ENCODE measurements at places on chromosomes 11 and 22.

DNA sequence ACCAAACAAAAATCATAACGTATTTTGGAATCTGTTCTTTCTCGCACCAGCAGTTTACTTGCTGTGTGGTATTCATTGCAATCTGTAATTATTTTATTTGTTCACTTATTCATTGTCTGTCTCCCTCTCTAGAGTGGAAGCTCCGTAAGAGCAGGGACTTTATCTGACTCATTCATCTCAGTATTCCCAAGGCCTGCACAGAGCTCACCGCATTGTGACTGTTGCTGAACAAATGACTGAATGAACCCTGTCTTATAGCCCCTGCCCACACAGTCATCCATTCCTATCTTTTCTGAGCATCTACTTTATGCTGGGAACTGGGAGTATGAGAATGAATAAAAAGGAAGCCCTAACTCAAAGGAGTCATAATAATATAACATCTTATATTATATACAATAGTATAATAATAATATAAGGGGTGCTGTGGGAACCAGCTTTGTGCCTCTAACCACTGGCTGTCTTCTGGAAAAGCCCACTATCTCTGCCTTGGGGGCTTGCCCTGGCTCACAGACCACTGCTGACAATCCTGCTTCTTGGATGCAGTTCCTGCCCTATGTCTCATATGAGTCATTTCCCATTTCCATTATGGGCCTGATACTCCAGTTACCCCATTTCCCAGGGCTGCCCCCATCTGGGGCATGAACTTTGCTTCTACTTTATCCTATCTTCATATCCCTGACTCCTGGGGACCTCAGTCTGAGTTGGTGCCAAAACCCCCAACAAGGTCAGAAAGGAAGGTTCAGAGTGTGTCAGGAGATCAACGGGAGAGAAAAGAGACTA lies 11.0 kb downstream of the XRRA1 start:
- DNase-seq: no peak

DNA sequence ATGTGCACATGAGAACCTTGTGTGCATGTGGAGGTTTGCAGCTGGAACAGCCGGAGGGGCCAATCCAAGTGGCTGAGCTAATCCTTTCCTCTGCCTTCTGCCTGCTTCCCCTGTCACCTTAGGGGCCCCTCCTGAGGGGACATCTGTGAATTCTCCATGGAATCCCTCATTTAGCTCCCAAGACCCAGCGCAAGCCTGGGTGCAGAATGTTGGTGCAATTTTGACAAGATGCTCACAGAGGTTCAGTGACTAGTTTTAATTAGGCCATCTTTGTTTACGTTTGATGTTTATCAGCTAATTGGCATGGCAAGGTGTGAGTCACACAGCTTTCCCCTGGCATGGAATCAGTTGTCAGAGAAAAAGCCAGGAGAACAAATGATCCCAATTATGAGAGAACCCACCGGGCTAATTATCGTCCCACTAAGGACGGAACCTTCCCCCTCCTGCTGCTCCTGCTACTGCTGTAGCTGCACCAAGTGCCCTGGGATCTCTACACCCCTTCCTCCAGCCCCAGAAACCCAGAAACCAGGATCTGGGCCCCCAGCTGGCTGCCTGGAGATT lies 63.6 kb upstream of the PAX6 start:
- peak; percentile 16 for DNase-seq

DNA sequence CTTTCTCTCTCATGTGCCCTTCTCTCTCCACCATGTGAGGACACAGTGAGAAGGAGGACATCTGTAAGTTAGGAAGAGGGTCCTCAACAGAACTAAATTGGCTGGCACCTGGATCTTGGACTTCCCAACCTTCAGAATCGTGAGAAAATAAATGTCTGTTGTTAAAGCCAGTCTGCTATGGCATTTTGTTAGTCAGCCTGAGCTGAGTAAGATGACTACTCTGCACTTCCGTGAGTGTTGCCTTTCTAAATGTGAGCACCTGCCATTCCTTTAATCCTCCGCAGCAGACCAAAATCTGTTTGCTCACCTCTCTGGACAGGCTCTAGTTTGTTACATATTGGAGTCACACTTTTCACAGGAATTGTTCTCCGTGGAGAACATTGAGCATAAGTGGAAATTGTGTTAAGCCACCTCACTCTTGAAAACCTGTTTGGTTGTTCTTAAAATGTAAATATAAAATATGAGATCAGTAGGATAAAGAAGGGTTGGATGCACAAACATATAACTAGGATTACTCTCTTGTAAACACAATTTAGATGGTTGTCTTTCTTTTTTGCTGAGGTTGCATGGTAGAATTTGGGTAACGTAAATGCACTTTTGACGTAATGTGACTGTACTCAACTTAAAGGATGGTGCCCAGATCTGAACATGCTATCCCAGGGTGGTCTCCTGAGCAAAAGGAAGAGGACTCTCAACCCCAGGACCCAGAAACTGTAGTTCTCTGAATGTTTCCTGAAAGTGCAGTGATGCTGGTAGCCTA lies 65.9 kb downstream of the SNX19 start:
- DNase-seq: no peak

DNA sequence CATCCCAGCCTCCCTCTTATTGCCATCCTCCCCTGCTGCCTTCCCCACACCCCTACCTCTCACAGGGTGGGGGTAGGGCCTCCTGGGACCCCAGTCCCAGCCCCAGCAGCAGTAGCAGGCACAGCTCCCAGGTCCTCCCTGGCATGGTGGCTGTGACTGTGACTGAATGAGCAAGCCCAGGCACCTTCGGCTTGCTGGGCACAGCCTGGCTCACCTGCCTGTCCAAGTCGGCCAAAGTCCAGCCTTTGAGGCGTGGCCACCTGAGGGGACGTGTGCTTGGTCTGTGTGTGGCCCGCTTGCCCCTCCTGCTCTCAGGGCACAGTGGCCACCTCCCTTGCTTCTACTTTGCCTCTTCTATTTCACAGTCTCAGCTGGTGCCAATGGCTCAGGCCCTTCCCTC lies at the start of gene TREH:
Gene TREH, minus strand, starts transcription at position 168 of the 400 bp plus-strand sequence. Its CDS starts 23 bp downstream, at position 145.
- DNase-seq: no peak

- no peak for DNase-seq
Observed at GRCh38 chr11:106309070-106309684, 231.7 kb downstream of the AASDHPPT start.

DNA sequence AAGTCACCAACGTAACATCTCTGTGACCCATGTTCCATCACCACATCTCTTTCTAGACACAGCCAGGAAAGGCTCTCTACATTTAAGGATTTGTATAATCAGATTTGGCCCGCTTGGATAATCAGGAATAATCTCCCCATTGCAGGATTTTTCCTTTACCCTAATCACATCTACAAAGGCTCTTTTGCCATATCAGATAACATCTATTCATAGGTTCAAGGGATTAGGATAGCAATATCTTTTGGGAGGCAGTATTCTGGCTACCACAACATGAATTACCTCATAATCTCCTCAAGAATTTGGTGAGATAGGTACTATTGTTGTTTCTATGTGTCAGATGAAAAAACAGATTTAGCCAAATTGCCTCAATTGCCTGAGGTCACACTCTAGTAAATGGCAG lies 142.8 kb upstream of the UBASH3B start:
- DNase-seq: no peak

DNA sequence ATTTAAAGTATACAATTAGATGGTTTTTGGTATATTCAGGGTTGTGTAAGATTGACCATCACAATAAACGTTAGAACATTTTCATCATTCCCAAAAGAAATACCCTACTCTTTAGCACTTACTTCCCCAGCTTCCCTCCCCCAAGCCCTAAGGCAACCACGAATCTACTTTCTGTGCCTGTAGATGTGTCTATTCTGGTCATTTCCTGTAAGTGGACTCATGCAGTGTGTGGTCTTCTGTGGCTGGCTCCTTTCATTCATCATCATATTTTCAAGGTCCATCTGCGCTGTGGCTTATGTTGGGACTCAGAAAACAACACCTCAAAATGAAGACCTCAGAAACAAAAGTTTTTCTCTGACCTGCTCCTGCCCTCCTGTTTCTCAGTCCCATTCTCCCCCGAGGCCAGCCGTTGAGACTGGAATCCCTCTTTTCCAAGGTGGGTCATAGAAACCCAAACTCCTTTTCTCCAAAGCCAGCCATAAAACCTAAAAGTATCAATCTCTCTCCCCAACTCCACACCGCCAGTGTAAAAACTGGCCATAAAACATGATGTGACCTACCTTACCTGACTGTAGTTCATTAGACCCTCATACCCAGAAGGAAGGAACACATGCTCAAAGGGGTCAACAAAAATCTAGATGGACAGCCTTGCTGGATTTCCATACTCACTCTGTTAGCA lies 12.9 kb upstream of the TMPRSS13 start:
- no peak for DNase-seq

DNA sequence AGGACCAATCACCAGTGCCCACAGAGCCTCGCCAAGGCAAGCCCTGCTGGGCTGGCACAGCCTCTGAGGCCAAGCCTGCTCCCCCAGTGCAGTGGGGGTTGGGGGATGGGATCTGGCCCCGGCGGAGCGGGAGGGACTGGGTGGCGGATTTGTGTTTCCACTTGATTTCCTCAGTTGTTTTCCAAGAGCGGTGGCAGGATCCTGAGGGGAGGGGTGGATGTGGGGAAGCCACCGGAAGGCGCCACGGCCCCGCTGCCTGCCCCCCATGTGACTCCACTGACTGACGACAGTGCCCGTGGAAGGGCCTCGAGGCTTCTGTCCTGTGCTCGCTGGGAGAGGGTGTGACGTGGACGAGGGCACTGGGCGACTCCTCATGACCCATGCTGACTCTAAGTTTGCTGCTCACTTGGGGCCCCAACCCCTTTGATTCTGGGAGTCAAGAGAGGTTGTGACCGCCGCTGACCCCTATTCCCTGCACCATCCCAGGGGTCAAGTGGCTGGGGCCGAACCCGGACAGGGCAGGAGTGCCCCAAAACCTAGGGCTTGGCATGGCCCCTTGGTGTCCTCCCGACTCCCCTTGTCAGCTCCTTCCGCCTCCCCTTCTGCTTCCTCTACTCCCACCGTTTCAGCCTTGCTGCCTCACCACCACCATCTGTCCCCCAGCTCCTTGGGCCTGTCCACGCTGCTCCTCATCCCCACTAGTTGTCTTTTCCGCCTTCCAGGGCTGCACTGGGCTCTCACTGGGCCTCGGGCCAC lies 23.5 kb upstream of the PICK1 start:
- DNase-seq: peak; percentile 84

- DNase-seq: no peak
Observed at GRCh38 chr22:42720263-42721044, at the start of gene A4GALT. Gene A4GALT (minus strand): TSS chr22:42720870. CDS start chr22:42693951, 26,919 bp downstream.

DNA sequence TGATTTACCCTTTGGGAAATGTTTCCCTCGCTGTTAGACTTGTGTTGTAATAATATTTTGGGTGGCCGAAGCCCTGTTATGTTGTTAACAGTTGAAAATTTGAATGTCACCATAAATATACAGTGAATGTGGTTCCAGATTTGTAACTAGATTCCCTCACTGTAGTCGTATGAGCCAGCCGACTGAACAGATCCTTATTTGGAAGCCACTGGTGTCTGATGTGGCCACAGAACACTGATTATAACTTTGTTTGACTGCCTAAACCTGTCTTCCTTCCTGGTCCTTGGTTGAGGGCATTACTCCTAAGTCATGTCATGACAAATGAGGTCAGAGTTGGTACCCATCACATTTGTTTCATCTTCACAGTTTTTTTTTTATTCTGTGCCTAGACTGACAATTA lies 45.4 kb downstream of the YAP1 start:
- no peak for DNase-seq

- DNase-seq: no peak
Observed at GRCh38 chr11:45165806-45166603, 19.6 kb downstream of the PRDM11 start.

DNA sequence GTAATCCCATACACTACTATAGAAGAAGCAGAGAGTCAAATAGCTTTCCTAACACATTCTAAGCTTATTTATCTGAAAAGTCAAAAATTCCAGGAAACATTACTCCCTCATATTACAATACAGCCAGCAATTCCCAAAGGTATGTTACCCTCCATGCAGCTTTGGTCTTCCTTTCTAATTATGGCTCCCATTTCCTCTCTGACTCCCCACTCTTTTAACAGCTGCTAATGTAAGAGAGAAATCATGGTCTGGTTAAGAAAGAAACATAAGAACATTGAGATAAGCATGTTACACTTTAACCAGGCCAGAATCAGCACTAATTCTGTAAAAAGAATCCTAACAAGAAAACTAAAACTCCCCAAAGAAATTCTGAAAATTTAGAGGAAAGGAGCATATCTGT lies 6.8 kb downstream of the PPP2R1B start:
- DNase-seq: no peak

DNA sequence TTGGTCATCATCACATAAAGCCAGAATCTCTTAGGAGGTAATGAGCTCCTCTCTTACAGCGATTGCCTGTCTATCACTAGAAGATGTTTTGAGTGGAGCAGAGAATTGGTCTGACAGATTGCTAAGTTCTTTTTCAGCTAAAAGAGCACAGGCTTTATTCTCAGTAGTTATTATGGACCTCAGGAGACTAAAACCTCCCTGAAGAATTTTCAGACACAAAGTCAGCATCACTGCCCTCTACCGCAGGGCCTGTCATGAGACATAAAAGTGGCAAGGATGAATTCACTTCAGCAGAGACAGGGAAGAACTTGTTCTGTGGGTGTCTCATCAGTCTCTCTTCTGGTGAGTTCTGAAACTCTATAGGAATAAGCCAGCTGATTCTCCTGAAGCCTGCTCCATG lies at the start of gene OR51I2:
Gene OR51I2, plus strand, starts transcription at position 301 of the 400 bp plus-strand sequence. CDS start 4,166 bp downstream, outside the sequence.
- DNase-seq: no peak

DNA sequence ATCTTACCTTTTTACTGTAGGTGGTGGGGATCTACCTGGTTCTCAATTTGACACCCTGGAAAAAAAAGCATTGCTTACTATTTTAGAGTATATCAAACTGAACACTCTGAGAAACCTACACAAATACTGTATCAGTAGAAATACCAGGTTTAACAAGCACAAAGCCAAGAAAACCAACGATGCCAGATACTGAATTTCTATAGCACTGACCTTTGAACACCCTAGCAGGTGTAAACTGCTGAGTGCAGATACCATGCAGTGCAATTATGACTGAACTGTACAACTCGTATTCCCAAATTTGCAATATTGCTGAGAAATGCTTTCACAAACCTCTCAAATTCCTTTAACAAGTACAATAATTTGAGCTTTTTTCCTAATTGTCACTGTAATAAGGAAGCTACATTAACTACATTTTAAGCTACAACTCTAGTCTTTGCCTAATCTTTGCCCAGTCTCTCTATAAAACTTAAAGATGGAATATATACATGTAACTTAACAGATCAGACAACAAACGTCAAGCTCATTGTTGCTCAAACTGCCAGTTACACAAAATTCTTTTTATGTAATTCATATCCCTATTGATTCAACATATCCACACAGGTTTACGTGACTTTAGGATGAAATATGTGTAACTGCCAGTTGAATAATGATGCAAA lies 8.9 kb downstream of the TAF1D start:
- DNase-seq: no peak

GRCh38 chr11:44366741-44367140 lies 56.8 kb upstream of the ALX4 start:
- no peak for DNase-seq
